ENCODE measurements at places on chromosomes 5 and 9.

DNA sequence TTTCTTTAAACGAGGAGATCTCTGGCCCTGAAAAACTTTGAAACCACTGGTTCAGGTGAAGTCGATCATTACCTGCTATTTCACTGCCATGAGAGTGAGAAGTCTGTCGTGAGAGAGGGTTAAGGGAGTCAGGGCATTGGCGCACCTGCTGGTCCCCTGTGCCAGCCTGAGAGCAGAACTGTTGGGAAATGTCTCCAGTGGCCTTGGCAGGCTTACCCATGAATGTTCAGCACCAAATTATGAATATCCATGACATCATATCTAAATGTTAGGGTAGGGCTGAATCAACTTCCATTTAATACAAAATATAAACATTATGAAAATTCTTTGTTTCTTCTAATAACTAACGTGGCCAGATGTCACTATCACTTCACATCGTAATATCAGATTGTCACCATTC lies 379.3 kb downstream of the KDM4C start:
- DNase-seq: no peak

GRCh38 chr9:92507496-92507895 lies 25.2 kb upstream of the ASPN start:
- no peak for DNase-seq

- DNase-seq: no peak
These were observed 42.9 kb downstream of the LAMC3 start for GRCh38 chr9:131051592-131052517.

GRCh38 chr5:150119421-150120061 lies 33.2 kb upstream of the CSF1R start:
- no peak for DNase-seq

DNA sequence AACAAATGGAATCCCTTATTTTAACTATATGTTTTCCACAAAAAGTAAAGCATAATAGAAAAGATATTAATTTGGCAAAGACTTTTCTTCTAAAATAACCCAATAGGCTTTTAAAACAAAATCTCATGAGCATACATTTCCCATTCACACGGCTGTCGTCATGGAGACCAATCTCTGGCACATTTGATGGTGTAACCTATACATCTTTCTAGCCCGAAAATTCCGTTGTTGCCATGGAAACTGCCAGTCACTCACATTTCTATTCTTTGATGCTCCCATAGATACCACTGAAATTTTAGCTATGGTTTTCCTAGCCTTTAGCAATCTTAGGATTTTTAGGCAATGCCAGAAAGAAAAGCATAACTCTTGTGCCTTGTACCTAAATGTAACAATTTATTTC lies 262.9 kb upstream of the TRPM3 start:
- no peak for DNase-seq

- no peak for DNase-seq
These were observed 92.6 kb downstream of the OSMR start for GRCh38 chr5:38938424-38938823.

- no peak for DNase-seq
These were observed 80.0 kb downstream of the MAMDC2 start for GRCh38 chr9:70123695-70124094.

- DNase-seq: no peak
These were observed 68.5 kb downstream of the GRIA1 start for GRCh38 chr5:153558957-153559356.

- DNase-seq: no peak
These were observed 8.0 kb downstream of the TCF7 start for GRCh38 chr5:134122530-134122929.

DNA sequence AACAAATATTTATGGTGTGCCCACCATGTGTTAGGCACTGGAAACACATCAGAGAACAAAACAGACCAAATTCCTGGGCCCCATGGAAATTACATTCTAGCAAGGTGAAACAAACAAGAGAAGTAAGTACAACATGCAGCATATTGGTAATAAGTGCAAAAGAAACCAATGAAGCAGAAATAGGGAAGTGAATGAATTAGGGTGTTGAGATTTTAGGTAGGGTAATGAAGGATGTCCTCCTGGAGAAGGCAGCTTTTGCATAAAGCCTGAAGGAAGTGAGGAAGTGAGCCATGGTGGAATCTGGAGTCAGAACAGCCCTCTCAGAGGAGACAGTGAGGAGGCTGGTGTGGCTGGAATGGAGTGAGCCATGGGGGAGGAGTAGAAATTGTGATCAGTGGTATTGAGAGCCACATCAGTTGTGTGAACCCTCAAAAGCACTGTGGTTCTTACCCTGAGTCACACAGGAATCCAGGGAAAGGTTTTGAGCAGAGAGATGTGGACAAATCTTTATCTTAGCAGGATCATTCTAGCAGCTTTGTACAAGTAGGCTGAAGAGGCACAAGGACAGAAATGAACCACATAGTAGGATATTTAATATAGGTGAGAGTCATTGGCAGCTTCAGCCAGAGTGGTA lies 52.7 kb upstream of the ARL15 start:
- DNase-seq: no peak

DNA sequence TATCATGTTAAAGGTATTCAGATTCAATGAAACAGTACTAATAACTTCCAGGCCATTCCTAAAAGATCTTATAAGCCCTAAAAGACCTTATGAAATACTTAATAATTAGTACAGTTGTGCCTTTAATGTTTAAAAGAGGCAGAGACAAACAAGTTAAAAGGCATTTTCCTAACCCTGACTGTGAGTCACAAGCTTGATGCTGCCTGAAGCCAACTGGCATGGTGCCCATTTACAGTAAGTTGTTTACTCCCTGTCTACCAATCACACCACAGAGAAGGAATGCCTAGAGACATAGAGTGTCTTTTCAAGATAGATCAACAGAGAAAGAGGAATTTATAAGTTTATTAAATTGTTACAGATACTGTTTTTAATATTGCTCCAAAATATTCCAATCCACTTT lies 47.8 kb downstream of the NR3C1 start:
- DNase-seq: no peak

DNA sequence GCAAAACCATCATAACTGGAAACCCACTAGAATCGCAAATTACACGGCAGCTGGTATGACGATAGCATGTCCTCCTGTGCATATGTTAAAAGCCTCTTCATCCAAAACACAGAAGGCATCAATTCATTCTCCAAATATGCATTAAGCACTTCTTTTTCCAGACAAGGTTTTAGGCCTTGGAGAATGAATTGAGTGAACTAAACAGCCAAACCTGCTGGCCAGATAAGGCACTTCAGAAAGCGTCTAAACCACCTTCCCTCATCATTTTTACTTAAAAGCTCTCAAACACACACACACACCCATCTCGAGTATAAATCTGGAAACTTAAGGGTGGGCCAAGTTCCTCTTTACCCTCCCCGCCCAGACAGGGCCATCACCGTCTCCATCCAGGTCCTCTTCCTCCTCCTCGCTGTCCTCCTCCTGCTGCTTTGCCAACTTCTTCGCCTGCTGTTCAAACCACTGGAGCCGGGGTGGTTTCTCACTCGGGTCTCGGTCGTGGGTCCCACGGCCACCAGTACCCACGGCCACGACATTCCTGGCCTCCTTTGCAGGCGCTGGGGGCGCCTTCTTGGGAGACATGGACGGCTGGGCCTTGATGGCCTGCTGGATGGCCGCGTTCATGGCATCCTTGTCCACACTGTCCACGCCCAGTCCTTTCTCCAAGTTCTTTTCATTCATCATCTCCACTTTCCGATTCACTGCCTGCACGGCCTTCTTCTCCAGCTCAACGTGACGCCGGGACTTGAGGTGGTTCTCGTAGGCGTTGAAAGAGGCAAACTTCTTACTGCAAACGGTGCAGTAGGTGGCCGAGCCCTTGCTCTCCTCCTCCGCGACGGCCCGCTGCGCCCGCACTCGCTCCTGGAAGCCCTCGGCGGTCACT lies 696 bp downstream of the ZNF622 start:
- DNase-seq: no peak

DNA sequence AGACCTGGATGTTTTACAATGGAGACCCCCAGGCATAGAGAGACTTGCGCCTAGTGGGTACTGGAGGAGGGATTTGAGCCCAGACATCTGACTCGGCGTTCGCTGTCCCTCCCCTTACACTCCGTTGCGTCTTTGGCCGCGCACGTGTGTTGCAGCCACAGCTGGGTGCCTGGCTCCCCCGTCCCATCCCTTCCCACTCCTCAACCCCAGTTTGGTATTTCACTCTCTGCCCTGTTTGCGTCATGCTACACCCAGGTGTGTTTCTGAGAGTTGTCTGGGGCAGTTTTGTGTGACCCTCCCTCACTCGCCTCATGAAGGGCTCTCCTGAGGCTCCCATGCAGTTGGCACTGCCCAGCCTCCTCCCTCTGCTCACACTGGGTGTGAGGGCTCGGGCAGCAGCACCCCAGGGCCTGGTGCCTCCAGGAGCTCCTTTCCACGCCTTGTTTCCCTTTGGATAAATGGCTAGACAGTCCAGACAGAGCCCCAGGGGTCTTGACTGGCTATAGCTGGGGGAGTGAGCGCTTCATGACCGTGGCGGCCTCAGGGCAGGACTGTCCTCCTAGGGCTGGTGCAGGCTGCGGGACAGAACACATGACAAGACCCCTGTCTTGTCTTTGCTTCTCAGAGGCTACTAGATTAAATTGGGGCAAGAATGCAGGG lies 13.6 kb downstream of the TCF7 start:
- DNase-seq: no peak

GRCh38 chr9:129323376-129323998 lies 145.4 kb upstream of the IER5L start:
- DNase-seq: no peak

DNA sequence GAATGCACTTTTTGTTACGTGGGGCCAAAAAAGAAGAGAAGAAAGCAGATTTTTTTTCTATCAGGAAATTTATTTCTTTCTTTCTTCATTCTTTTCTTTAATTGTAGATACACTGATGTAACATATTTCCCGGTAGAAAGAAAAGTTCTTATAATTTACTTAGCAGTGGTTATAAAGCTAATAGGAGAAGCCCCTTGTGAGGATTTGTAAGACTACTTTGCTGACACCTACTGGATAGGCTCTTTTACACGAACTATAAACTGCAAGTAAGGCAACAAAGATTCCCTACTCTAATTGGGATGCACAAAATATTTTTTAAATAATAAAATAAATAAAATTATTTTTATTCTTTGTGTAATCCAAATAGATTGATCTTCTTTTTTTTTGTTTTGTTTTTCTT lies 284.4 kb downstream of the DNAH5 start:
- no peak for DNase-seq

GRCh38 chr5:99763021-99763774 lies 772.0 kb upstream of the FAM174A start:
- DNase-seq: no peak

GRCh38 chr5:129356846-129357245 lies 103.3 kb upstream of the ADAMTS19 start:
- no peak for DNase-seq

DNA sequence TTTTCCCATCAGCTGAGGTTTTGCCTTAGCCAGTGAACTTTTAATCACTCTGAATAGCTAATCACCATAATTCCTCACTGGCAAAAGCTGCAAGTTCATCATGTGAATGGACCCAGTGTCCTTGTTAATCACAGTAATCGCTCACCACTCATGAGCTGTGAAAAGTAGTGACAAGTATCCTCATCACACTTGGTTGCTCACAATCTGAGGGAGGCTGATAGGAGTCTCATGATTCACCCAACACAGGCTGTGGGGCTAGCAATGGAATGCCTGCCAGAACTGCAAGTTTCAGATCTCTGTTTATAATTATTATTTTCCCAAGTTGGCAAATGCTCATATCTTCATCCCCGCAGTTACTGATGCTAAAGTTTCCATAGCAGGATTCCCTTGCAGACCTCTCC lies 467.2 kb downstream of the KIF4B start:
- no peak for DNase-seq

GRCh38 chr5:173234129-173234790 lies 746 bp downstream of the NKX2-5 start:
- no peak for DNase-seq

DNA sequence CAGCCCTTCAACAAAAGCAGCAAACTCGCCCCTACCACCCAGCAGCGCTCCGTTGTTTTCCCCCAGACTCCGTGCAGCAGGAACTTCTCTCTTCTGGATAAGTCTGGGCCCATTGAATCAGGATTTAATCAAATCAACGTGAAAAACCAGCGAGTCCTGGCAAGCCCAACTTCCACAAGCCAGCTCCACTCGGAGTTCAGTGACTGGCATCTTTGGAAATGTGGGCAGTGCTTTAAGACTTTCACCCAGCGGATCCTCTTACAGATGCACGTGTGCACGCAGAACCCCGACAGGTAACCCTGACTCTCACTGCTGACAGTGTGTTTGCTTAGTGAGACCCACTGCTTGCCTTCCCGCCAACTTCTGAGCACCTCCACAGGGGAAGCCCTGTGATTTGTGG lies 81.8 kb downstream of the PRDM6 start:
- DNase-seq: no peak

DNA sequence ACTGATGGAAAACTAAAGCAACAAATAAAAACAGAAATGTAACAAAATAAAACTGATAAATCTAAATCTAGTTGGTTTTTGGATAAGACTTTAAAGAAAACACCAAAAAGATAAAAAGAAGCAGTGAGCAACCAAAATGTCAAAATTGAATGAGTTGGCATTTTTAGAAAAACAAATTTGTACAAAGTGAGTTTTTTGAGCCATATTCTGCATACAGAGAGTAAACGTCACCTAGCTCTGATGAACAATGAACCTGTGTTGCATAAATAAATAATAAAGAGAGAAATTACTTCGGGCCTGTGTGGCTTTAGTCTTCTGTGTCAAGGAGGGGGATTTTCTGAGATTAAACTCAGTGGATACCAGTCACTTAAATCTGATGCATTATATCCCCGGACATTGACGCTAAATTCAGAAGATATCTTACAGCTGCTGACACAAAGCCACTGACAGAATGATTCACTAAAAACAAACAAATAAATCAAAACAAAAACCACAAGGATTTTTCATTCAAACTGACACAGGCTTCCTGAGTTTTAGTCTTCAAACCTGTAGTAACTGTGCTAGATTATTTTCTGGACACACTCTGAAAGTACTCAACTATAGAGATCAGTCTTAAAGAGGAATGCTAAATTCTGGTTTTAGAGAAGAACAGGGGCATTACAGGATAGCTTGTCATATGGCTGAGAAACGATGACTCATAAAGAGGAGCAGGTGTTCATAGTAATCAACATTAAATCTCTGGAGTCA lies 403.5 kb upstream of the ST8SIA4 start:
- DNase-seq: no peak

GRCh38 chr5:177018341-177018740 lies 4.2 kb upstream of the ZNF346 start:
- DNase-seq: no peak

DNA sequence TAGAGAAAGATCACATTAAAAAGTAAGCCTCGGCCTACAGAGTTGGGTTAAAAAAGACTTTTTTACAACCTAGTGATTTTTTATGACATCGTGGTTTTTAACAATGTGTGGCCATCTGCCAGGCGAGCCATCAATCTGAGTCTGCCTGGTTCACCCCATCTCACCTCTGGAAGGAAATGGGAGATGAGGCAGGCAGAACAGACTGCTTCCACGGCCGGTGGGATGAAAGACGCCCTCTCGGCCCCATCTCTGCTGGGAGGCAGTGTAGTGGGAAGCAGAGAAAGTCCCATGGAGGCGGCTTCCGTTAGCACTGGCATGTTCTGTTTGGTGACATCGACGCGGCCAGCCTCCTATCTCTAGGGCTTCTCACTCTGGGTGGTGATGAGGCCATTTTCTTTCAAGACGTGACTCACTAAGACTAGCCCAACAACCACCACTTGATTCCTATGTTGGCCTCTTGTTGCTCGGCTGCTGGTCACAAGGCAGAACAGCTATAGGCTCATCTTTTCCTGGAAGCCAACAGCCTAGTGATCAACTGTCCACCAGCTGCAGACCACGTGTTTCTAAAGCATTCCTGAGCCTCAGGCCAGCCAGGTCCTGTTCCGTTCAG lies 132.4 kb upstream of the OTULINL start:
- no peak for DNase-seq

GRCh38 chr9:86659413-86660046 lies 287.8 kb downstream of the GAS1 start:
- DNase-seq: no peak

Data from ecto neural progenitor cell (in vitro differentiated cells).